ENCODE measurements at places on chromosomes 16 and 17.

- peak; percentile 99 for DNase-seq
Observed at GRCh38 chr17:61251939-61252865, 147.4 kb upstream of the TBX2 start.

DNA sequence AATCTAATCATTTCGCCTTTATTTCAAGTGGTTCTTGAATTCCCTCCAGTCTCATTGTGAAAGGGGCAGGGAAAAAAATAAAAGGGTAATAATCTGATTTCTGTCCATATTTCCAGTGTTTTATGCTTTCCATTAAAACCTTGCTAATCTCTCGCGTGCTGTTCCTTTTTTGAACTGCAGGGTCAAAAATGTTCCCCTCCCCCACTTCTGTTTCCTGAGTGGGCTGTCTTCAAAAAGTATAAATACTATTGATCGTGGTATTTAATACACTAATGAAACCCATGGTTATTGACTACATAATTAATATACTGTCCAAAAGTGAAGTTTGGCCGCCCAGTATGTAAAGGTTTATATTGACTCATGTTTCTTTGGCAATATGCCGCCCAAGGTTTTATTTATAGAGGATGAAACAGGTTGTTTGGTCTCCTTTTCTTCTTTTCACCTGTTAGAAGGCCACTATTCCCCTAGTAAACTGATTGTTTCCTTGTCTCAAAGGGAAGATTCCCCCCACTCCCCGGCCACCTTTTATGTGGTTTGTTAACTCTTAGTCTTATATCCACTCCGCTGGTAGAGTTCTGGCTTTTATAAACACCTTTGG lies 69.7 kb downstream of the RPA1 start:
- DNase-seq = no peak

GRCh38 chr16:9824200-9825068 lies 357.8 kb downstream of the GRIN2A start:
- DNase-seq = no peak

DNA sequence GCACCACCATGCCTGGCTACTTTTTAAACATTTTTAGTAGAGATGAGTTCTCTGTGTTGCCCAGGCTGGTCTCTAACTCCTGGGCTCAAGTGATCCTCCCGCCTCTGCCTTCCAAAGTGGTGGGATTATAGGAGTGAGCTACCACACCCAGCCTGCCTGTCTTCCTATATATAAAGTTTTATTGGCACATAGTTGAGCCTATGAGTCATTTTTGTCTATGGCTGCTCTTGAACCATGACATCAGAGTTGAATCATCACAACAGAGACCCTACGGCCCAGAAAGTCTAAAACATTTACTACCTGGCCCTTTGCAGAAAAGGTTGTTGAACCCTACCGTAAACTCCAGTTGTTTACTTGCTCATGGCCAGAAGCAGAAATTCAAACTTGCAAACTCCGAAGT lies 7.9 kb downstream of the SEPTIN12 start:
- peak; percentile 36 for DNase-seq

DNA sequence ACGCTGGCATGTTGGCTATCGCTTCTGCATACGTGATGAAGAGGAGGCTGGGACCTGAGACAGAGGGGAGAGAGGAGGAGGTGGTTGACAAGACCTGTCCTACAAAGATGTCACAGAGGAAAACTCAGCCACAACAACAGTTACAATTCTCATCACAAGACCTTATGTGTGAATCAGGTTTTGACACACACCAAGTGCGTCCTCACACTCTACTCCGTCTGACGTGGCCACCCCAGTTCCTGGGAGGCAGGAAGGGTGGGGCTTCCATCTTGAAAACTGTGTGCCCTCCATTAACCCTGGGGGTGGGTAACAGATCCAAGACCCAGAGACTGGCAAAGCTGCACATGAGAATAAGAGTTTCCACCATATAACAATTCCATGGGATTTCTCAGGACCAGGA lies 24.1 kb downstream of the SLC6A4 start:
- DNase-seq = no peak

GRCh38 chr17:42065201-42065600 lies 14.8 kb upstream of the C17orf113 start:
- DNase-seq = no peak

- peak; percentile 37 for DNase-seq
Observed at GRCh38 chr16:70523743-70524398, at the start of gene SF3B3. Gene SF3B3 (plus strand): TSS chr16:70523816. CDS start chr16:70526657, 2,841 bp downstream.

DNA sequence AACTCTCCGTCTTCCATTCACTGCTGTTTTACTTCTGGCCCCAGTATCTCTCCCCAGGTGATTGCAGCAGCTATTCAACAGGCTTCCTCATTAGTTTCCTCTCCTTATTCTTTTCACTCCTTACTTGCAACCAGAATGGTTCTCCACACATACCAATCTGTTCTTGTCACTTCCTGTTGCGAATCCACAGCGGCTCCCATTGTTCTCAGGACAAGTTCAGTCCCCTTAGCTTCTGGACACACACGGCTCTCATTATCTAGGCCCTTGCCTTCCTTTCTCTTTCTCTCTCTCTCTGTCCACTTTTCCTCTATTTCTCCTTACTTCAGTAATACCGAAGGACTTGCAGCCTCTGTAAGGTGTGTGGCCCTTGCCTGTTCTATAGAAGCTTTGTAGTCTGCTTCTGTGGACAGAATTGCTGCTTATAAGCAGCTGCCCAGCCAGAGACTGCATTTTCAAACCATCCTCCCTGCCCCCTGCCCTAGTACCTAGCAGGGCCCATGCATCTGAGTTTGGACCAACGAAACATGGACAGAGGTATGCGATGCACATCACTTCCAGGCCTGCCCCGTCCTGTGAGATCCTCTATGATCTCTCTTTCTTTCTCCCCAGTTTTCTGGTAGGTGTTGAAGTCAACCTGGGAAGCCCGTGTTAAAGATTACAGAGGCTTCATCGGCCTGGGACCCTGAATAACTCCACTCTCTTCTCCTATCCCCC lies 45.7 kb downstream of the VAT1L start:
- peak; percentile 32 for DNase-seq

DNA sequence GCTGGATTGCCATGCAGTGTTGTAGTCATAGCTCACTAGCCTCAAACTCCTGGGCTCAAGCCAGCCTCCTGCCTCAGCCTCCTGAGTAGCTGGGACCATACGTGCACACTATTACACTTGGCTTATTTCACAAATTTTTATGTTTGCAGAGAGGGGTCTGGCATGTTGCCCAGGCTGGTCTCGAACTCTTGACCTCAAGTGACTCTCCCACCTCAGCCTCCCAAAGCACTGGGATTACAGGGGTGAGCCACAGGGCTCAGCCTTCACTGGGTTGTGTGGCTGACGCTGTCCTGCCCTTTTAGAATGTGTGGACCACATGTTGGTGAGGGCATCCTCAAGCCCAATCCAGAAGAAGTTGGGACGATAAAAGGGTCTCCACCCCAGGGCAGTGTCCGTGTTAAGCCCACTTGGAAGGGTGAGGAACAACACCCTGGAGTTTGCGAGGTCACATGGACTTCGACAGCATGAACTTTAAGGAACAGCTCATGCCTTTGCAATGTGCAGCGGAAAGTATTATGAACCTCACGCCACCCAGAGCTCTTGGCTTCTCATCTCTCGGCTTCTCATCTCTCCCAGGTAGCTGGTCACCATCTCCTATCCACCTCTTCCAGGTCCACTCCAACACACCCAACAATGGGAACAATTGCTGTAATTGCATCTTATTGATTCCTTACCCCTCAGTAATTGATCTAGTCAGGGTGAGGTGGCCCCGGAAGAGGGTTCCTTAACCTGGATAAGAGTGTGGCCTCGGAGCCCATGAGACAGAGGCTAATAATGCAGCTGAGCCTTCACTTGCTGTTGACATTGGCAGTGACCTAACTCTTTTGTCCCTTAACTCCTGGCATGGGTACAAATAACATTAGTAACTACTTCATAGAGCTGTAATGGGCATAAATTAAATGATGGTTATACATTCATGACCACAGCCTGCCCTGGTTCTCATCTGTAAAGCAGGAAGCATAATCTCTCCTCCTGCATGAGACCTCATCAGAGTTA lies 6.7 kb downstream of the FOXL1 start:
- DNase-seq = peak; percentile 81

DNA sequence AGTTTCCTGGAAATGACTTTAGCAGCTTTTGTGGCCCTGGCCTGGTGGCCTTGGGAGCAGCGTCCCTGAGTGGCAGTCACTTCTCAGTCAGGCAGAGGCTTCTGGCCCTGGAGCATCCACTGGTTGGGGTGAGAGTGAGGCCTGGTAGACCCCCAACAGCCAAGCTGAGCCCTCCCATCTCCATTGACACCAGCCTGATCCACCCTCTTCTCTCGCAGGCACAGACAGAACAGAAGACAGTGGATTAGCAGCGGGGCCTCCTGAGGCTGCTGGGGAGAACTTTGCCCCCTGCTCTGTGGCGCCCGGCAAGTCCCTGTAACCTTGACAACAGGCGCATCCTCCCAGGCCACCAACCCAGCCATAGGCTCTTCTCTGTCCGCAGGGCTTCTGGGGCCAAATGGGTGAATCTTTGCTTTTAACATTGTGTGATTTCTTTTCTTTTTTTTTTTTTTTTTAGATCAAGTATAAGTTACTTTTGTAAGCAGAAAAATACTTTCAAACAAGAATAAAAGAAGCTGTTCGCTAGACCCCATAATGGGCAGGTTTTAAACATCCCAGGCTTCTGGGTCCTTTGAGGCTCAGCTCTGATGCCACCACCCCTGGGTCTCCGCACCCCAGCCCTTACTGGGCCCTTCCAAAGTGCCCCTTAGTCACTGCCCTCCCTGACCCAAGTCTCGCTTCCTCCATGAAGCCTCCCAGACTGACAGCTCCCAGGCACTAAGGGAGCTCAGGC lies 12.7 kb upstream of the FLYWCH1 start:
- DNase-seq = no peak

DNA sequence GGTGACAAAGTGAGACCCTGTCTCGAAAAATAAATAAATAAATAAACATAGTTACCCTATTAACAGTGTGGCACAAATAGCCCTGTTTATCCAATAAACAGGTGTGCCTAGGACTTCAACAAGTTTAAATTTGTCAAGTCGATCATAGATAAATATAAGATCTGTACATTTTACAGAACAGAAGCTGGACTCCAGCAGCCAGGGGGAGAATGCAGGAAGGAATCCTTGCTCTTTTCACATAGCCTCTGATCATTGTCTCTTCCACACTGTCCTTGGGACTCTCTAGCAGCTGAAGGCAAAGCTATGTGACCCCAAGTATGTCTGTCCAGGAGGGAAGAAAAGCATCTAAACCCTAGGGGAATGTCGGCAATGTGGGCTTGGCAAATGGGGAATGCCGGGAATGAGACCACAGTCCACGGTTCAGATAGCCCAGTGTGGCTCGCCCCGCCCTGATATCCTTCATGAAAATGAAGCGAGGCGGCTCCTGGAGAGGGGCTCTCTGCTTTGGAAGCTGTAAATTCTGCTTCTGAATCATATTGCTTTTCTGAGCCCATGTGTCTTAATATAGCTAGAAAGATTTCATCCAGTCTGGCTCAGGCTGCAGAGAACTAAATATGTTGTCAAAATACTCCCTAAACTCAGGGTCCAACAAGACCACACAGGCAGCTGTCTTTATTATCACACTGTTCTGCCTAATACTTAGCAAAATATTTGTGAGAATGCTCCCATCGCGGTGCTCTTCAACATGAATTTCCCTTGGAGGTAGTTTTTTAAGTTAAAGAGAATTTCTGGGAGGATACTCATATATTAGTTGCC lies 24.9 kb upstream of the GRB2 start:
- DNase-seq = no peak

DNA sequence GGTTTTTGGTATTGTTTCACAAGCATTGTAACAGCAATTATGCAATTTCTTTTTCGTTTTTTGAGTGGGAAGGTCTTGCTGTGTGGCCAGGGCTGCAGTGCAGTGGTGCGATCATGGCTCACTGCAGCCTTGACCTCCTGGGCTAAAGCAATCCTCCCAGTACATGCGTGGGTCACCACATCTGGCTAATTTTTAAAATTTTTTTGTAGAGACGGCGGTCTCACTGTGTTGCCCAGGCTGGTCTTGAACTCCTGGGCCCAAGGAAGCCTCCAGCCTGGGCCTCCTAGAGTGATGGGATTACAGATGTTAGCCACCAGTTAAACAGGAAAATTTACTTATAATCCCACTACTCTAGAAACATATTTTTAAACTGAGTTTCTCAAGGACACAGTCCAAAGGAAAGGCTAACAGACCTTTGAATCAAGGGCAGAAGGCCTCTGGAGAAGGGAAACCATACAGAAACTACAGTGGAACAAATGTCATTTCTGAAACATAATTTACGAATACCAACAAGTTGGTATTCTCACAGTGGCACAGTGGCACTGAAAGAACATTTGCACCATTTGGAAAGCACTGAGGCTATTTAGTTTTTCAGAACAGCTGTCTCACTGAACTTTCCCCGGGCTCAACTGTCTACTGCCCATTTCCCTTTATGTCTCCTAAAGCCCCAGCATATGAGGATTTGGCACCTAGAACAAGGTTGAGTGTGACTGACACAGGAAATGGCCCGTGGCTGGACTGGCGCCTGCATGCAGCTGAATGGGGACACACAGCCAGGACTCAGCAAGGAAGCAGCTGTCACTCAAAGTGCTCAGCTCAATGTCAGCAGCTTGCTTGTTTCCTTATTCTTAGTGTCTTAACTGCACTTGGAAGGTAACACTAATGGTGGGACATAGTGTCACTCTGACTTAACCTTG lies 2.8 kb upstream of the PRKAR1A start:
- no peak for DNase-seq

- no peak for DNase-seq
Observed at GRCh38 chr17:70610161-70610560, 440.8 kb downstream of the KCNJ2 start.
